T-helper 1 cell (primary cell): ENCODE measurements at places on chromosomes 2 and 18.

DNA sequence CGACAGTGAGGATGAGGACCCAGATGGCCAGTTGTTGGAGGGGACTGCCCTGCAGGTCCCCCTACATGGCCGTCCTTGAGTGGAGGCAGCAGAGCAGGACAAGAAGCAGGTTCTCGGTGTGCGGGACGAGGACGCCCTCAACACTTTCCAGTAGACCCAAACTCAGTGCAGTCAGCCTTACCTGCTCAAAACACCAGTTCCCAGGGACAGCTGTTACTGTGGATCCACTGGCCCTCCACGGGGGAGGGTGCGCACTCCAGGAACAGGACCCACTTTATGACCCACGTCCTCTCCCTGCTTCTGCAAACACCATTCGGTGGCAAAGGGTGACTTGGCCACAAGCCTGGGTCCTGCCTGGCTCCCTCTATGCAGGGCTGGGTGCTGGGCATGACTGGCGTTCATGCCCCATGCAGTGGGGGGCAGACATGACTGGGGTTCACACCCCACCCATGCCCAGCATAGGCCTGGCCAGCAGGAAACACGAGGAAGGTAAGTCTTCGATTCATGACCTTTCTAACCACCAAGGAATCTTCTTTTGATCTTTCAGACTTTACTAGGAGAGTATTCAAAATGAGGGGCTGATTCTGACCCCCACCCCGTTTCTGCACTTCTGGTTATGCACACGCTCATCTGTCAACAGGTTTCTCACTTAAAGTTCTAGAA lies 233.7 kb downstream of the HDAC4 start:
- DNase-seq: no peak

GRCh38 chr18:22349966-22350365 lies 67.7 kb downstream of the CTAGE1 start:
- no peak for DNase-seq

GRCh38 chr18:38579764-38580163 lies 1014.2 kb upstream of the CELF4 start:
- DNase-seq: no peak

DNA sequence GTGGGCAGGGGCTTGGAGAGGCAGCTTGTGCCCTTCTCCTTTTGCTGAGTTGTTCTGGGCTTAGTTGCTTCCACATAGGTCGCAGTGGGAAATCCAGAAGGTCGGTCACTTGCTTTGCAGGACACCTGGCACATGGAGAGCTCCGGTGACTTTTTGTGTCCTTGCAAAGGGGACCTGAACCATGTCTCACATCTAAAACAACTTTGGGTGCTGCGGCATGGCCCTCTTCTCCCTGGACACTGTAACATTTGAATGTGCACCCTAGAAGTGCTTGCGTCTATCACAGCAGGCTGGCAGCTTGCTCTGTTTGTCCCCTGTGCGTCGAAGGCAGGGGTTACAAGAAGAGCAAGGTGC lies 189.9 kb upstream of the TWIST2 start:
- no peak for DNase-seq

- DNase-seq: no peak
Measured at GRCh38 chr2:113966171-113966570, 76.3 kb downstream of the ACTR3 start.

DNA sequence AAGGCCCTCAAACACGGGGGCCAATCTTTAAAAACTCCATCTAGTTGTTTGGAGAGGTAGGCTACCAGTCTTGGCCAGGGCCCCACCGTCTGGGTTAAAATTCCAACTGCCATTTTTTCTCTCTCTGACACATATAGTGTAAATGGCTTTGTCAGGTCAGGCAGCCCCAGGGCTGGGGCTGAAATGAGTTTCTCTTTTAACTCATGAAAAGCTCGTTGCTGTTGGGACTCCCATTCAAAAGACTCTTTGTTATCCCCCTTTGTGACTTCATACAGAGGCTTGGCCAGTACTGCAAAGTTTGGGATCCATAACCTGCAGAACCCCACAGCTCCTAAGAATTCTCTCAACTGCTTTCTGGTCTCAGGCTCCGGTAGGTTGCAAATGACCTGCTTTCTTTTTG lies 99.4 kb upstream of the SLC1A4 start:
- no peak for DNase-seq

DNA sequence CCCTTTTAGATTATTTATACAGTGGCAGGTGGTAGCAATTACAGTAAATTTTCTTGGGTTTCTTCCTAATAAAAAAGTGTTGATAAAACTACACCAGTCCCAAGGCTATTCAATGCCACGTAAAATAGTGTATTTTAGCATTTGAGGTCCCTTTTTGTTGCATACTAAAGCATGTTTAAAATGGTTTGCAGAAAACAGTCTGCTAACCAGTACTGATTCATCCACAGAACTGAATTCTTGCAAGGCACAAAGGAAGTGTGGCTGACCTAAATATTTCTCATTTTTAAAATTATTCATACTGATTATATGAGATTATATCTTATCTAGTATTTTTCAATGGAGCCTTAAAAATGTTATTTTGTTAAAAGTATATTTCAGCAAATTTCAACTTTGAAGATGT lies 98.1 kb downstream of the SMAD2 start:
- DNase-seq: no peak

GRCh38 chr2:95390272-95390880 lies 12.1 kb upstream of the FAHD2A start:
- DNase-seq: no peak

DNA sequence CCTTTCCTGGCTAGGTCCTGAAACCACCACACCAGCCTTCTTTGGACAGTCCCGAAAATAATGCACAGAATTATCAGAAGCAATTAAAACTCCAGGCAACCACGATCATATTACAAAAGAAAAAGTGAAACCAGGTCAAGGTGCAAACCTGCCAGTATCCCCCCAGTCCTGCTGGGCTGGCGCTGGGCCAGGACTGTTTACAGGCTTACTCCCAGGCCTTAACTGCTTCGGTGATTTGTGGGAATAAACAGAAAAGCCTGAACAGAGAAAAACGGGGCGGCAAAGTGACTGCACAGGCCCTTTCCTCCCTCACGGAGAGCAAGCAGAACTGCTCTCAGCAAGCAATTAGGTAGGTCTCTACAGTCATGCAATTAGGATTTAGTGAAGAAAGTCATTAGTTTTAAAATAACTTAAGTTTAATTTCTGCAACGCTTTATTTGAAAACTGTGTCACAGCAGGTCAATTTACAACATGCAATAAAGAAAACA lies 1.3 kb downstream of the HDAC4 start:
- DNase-seq: peak; percentile 44

DNA sequence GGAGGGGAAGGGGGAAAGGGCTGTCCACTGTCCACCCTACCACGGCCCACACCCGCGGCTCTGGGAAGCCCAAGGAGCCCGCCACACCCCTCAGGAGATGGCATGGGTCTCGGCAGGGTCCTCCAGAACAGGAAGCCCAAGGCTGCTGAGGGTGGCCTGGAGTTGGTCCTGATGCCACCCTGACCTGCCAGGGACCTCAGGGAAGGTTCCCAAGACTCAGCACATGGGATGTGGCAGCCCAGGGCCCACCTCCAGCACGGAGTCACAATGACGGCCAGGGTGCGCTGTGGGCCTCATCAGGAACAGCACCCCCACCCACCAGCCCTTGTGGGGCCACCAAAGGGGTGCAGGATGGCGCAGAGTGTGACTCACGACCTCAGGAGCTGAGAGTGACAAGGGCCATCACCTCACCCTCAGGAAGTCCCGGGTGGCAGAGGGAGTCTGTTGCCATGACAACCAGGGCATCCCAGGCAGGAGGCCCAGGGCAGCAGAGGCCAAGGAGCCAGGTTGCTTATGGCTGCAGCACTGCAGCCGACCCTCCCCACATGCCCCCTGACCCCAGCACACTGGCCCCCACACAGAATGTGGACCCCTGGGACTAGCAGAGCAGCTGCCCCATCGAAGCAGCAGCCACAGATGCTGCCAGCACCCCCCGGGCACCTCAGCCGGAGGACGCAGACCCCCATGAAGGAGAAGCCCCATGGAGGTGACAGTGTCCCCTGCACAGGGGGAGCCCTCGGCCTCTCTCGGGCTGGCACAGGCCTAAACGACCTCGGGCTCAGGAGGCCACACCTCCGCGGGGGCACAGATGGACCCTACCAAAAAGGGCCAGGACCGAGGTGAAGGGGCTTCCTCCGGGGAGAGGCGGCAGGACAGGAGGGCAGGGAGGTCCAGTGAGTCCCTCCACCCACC lies 34.3 kb downstream of the KIF1A start:
- no peak for DNase-seq

GRCh38 chr2:172270278-172271079 lies 156.9 kb upstream of the ITGA6 start:
- DNase-seq: no peak

DNA sequence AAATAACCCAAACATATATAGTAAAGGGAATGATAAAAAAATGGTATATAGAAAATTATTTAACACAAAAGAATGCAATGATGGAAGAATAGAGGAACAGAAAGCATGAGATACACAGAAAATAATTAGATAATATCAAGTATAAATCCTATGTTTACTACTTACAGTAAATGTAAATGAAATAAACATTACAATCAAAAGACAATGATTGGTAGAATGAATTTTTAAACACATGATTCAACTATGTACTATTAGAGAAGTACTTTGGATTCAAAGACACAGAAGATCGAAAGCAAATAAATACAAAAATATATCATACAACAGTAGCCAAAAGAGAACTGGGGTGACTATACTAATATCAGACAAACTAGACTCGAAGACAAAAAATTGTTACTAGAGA lies 97.6 kb upstream of the PARD3B start:
- no peak for DNase-seq

DNA sequence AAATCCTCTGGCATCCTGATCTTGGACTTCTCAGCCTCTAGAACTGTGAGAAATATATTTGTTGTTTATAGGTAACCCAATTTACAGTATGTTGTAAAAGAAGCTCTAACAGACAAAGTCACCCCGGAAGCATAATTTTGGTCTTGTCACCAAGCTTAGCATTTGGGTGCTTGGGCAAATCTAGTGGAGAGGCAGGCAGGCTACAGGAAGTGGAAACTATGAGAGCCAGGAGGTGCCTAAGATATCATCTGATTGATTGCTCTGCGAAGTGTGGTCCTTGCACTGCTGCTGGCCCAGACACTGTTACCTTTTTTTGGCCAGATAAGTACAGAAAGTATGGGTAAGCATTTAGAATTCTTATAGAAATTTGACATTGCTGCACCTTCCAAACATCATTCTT lies 102.9 kb downstream of the CDC42EP3 start:
- DNase-seq: peak; percentile 46

- DNase-seq: no peak
Measured at GRCh38 chr2:206112846-206113547, 27.0 kb upstream of the INO80D start.

GRCh38 chr18:35289727-35290093 lies 319 bp downstream of the ZSCAN30 start:
- no peak for DNase-seq

- no peak for DNase-seq
Measured at GRCh38 chr2:71839826-71840225, 307.8 kb downstream of the CYP26B1 start.

DNA sequence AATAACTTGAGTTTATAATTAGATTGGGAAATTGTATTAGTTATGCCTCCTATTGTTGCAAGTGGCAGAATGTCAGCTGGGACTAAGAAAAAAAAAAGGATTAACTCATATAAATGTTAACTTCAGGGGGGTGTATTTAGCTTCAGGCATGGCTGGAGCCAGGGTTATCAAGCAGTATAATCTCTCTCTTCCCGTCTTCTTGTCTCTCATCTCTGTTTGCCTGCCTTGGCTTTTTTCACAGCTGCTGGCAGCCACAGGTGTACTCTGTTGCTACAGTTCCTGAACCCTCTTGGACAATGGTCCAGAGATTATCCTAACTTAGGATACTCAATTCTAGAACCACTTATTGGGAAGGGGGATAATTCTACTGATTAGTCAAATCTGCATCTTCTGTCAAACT lies 370.7 kb upstream of the MEX3C start:
- DNase-seq: no peak

DNA sequence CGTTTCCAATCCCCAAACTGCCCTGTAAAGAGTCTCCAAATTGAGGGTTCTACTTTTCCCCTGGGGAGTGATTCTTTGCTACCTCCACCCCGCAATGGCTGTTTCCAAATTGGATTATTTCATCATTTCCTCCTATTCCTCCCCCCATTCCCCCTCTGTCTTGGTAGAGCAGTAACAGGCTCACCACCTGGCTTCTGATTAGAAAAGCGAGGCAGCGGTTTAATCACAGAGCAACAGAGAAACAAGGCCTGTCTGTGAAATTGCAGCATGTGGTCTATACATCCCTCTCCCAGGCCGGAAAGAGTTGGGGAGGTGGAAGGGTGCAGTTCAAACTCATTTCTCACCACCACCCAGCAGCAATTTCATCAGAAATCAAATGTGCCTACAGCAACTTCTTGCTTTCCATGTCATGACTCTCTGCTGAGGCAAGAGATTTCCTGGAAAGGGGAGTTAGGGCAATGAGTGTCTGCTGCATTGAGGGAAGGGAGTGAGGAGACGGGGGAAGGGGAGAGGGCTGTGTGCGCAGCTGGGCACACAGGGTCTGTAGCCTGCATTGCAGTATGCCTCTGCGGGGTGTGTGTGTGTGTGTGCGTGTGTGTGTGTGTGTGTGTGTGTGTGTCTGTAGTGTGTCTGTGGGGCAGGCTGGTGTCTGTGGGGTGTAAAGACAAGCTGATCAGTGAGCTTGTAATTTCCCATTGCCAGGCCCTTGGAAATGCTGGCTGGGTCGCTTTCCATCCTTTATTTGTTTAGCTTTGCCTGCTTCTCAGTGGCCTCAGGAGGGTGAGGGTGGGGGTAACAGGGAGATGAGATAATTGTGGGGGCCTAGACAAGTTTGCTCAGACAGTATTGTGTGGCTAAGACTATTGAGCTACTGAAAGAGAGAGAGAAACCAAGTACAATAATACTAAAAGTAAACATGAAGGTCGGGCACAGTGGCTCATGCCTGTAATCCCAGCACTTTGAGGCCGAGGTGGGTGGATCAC lies 13.5 kb upstream of the IGFBP2 start:
- DNase-seq: no peak

DNA sequence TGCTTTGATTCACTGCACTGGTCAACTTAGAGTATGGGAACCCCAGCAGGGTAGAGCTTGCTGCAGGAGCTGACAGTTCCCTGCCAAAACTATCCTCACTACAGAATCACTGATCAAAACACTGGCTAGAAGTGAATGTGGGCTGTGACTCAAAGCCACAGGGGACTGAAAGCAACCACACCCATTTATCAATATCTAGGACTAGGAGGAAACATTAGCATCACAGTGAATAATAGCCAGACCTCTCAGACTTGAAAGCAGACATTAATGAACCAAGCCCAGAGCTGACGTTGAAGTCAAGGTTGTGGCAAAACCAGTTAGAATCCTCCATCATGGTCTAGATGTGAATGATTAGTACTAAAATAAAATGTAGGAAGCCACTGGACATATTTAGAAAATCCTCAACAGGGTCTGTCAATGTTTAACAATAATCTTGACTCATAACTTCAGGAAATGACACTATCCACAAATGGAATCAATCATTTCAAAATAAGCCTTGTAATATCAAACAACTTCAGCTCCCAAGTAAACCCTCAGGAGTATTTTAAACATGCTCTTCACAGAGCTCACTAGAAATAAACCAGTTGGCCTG lies 131.4 kb downstream of the CDH20 start:
- no peak for DNase-seq

GRCh38 chr2:12755384-12755783 lies 38.6 kb downstream of the TRIB2 start:
- DNase-seq: no peak
